ENCODE measurements at places on chromosomes 3 and 15.

DNA sequence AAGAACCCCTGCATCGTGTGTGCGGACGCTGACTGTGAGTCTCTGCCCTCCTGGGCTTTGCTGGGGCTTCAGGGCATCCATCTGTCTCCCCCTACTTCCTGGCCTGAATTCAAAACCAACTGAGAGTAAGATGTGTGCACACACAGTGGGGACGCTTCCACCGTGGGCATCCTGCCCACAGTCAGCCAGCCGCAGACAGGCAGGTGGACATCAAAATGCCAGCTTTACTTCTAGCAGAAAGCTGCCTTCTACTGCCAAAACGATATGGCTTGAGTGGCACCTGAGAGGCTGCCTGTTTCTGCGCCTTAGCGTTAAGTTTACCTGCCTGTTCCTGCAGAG lies 18.5 kb downstream of the ALDH1A3 start:
- no peak for DNase-seq

DNA sequence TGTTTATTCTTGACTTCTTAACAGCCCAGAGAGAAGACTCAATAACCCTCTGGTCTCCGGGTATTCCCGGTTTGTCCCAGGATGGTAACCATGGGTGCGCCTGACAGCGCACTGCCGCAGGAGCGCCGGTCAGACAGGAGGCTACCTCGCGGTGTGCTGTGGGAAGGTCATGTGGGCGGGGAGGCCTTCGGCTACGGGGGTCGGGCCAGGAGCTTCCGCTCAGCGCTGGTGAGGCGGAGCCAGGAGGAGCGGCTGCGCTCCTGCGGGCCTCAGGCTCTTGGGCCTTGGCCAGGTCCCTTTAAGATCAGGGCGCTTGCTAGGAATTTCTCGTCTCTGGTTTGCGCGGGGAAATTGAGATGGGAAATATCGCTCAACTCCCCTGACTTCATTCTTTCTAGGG lies 182.3 kb upstream of the NDN start:
- no peak for DNase-seq

DNA sequence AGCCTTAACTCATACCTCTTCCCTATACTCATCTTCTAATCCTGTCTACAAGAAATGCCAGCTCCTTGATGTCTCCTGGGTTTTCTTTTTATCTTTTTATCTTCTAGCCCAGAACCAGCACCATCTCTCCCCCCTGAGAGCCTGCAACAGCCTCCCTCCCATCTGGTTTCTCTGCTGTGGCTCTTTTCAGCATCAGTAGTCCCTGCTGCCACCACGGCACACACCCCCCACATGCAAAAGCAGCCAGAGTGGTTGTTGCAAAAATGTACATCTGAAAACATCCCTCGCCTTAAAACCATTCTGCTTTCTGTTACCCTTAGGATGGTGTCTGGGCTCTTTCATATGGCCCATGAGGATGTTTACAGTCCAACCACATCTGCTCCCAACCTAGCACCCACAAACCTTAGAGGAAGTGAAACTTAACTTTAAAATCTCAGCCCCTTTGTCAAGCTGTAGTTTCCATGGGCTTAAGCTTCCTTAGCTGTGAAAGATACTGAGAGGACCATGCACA lies 775 bp downstream of the TTC21A start:
- DNase-seq = no peak

DNA sequence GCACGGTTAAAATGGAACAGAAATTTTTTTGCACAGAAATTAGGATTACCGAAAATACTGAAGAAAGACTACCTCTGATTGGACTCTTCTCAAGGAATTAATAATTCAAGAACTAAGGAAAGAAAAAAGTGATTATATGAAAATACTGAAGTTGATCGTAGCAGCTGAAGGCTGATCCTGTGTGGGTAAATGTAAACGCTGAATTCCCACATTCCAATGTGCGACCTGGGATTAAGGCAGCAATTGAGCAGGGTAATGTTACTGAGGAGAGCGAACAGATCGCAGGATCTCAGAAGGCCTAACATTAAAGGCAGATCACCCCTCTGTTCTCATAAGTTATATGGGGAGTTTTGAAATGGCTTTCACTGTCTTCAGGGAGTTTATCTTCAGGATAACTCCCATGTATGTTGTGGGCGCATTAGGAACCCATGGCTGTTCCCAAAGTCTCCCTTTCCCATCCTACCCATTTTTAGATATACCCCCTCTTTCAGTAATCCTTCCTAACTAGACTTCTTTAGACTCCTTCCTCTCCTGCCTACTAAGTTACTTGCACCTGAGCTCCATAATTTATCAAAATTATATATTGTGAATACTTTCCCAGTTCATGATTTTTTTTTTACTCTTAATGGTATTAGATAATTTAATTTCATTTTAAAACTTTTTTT lies 1.0 kb upstream of the UBL7 start:
- no peak for DNase-seq

DNA sequence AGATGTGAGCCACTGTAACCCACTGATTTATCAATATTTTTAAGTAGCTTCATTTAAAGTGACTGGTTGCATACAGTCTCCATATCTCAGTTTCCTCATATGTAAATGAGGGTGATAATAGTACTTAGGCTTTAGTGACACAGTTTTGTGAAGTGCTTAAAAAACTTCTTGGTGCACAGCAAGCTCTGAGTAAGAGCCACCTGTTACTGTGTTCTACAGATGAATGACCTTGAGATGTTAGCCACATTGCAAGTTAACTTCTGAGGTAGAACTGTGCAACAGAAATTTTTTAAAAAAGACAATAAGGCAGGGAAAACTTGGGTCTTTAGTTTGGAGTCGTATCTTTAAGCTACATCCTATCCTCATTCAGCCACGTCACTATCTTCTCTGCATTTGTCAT lies 43.1 kb downstream of the PCCB start:
- no peak for DNase-seq

GRCh38 chr3:53606793-53607192 lies 112.4 kb downstream of the CACNA1D start:
- DNase-seq = no peak

GRCh38 chr3:156811089-156811862 lies 14.9 kb upstream of the LEKR1 start:
- DNase-seq = peak; percentile 77

GRCh38 chr15:99729920-99730319 lies 3.3 kb downstream of the LYSMD4 start:
- DNase-seq = peak; percentile 11

- no peak for DNase-seq
These were observed 267.3 kb downstream of the RORA start for GRCh38 chr15:60961541-60962485.

DNA sequence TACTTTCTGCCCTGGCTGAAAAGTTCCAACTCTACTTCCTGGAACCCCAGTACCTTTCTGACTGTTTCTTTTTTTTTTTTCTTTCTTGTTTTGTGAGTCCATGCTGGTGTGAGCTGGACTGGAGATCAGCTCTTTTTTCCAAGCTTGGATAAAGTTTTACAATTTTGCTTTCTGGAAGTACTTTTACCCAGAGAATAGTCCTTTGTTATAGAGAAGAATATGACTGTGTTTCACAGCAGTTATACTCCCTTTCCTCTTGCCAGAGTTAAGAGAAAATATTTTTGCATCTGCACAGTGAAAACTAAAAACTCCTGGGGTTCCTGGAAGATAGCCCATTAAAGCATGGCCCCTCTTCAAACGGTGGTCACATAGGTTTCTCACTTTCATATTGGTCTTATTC lies 1100.6 kb downstream of the OTOL1 start:
- no peak for DNase-seq

GRCh38 chr3:191296041-191296541 lies 33.1 kb upstream of the CCDC50 start:
- DNase-seq = no peak

- no peak for DNase-seq
These were observed 151.3 kb downstream of the CACNA1D start for GRCh38 chr3:53645754-53646153.

- no peak for DNase-seq
These were observed 164.3 kb upstream of the GMNC start for GRCh38 chr3:191026746-191027145.

- DNase-seq = no peak
These were observed 79.6 kb upstream of the C3orf49 start for GRCh38 chr3:63739474-63739873.

- DNase-seq = no peak
These were observed 118.1 kb downstream of the EBLN2 start for GRCh38 chr3:73179601-73180000.

- no peak for DNase-seq
These were observed 26.9 kb upstream of the MTMR14 start for GRCh38 chr3:9622438-9622837.

DNA sequence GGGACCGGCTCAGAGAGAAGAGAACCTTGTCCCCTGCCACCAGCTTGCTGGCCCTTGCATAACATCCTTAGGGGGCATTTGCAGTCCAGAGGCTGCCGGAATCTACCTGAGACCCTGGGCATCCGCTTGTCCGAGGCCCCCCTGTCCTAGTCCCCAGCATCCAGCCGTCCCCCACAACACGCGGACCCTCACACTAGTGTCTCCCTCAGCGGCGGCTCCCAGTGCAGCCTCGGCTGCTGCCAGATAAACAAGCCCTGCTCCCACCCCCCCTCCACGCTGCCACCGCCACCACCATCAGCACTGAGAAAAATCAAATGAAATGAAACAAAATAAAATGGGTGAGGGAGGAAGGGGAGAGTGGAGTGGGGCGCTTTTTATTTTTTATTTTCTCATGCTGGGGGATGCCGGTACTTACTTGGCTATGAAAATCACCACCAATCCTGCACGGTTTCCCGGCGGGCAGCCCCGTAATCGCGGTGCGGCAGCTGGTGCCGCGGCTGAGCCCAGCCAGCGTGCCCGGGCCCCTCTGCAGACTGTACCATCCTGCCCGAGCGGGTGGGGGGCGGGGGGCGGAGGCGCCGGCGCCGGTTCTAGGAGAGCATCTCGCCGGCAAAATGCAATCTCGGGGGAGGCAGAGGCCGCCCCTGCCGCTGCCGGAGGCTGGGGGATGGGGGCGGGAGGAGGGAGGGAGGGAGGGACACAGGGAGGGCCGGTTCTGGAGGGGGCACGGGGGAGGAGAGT lies at the start of gene ATP2B2:
Gene ATP2B2 (minus strand): TSS at position 537 of the 741 bp plus-strand sequence. CDS start 56,043 bp downstream, outside the sequence.
- DNase-seq = no peak

DNA sequence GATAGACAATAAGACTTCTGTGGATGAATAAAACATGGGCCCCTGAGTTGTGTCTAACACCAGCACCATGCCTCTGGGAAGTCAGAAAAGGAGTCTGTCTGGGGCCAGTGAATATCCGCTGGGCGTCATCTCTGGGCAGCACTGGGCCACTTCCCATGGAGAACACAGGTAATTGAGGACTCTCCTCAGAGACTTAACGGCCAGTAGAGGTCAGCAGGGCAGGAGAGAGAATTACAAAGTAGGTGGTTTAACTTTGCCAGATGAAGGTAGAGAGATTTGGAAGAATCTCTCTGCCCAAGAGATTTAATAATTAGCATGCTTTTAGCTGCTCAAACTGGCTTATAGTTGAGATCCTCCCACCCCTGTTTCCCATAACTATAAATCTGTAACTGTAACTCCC lies 65.7 kb downstream of the OCA2 start:
- DNase-seq = no peak

- no peak for DNase-seq
These were observed 99.9 kb downstream of the GMPS start for GRCh38 chr3:155970398-155970797.

GRCh38 chr3:29701326-29701983 lies 420.6 kb downstream of the RBMS3 start:
- DNase-seq = no peak

- no peak for DNase-seq
These were observed 68.0 kb downstream of the CASR start for GRCh38 chr3:122251428-122251827.

DNA sequence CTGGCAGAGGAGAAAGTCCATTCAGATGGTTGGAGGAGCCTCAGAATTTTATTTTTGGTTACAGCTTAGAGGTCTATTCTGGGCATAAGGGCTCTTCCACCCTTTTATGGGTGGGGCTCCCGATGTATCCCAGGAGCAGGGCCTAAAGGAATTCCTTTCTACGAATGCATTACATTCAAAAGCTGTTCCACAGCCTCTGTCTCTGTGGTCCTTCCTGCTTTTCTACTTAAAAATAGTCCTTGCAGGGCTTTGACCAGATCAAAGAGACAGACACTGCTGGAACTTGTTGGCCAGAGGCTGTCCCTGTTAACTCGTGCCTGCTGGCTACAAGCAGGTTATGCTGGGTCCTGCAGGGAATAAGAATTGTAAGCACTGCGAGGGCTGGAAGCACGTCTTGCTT lies 14.4 kb upstream of the NOX5 start:
- DNase-seq = no peak

- DNase-seq = no peak
These were observed 16.4 kb downstream of the PLEKHO2 start for GRCh38 chr15:64858021-64858575.

- DNase-seq = no peak
These were observed 169.5 kb downstream of the ATP10A start for GRCh38 chr15:25693321-25694238.

- DNase-seq = no peak
These were observed 75.4 kb downstream of the WWTR1 start for GRCh38 chr3:149582395-149582794.

GRCh38 chr3:89164774-89165173 lies 57.4 kb downstream of the EPHA3 start:
- no peak for DNase-seq

DNA sequence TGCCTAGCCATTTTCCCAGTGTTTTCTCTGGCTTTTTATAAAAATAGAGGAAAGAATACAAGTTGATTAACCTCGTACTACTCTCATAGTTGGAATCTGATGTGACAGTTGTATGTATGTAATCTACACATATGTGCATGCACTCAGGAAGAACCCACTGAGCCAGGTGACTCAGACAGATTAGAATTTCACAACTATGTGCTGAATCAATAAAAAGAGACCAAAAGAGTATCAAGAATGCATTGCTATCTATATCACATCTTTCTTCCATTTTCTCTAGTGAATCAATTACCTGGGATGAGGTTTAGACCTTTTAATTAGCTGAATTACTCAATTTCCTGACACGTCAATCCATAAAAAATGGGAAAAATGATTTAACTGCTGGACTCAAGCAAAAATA lies 319.3 kb upstream of the ATP10A start:
- DNase-seq = peak; percentile 61

DNA sequence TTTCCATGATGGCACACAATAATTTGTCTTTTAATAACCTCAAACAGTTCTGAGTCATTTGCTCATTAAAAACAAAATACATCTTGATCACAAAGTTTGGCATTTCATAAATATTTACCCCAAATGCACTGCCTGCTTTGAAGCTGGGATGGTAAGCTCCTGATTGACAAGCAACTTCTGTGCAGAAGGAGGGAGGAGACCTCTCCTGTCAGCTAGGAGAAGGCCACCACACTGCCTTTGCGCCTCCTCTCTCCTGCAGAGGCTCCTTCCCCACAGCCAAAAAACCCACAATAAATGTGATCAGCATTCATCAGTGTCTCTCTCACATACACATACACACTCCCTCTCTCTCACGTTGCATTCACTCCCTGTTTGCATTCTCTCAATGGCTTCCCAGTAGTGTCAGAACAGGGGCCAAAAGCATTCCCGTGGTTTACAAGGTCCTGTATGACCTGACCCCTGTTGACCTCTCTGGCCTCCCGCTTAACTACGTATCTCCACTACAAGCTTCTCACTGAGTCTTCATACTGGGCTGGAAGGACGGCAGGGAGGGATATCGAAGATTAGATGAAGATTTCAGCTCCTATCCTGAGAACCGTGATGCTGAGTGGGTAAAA lies 216.4 kb downstream of the FOXP1 start:
- no peak for DNase-seq

Measured in fibroblast of skin of left quadriceps (primary cell).